ENCODE measurements at places on chromosomes 1 and 21.

DNA sequence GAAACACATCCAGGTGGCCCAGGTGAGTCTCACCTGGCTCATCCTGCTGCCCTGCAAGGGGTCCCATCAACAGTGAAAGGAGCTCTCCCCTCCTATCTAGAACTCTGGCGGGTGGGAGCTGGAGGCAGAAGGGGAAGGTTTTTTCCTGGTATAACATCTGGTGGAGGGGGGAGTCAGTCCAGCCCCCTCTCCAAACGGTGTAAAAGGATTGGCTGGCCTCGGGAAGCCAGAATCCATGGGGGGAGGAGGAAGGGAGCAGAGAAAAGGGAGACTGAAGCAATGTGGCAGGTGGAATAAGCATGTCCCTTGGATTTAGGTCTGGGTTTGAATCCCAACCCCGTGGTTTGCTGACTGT lies 1.2 kb upstream of the CAMK2N1 start:
- DNase-seq, result no peak

GRCh38 chr1:209999005-209999404 lies 61.0 kb downstream of the SYT14 start:
- no peak for DNase-seq

DNA sequence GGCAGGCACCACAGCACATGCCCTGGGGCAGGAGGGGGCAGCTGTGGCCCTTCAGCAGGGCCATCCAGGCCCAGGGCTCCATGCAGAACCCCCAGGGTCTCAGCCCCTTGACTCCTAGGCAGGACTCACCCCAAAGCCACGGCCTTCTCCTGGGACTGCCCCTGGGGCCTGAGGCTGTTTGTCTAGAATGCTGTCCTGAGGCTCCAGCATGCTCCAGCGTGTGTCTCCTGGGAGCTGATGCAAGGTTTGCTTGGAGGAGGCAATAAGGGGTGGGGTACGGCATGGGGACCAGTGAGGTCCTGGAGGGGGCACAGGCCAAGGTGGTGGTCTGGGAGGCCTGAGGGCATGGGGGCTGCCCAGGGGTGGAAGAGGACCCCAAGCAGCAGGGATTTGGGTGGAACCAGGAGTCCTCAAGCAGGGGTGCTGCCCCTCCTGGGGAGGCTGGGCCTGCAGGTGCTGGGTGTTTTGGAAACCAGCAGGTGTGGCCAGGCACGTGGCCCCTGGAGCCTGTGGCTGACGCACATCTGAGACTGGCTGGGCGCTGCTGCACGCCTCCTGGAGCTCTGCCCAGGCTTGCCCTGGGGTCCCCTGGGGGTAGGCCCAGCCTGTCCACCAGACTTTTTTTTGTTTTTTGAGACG lies 7.8 kb upstream of the CALML6 start:
- DNase-seq, result peak; percentile 43

- DNase-seq, result no peak
These were observed 4.4 kb upstream of the ACOT7 start for GRCh38 chr1:6397844-6398441.

GRCh38 chr1:228837817-228838716 lies 102.8 kb downstream of the RHOU start:
- no peak for DNase-seq

GRCh38 chr1:177044390-177044789 lies 120.1 kb downstream of the ASTN1 start:
- DNase-seq, result no peak

DNA sequence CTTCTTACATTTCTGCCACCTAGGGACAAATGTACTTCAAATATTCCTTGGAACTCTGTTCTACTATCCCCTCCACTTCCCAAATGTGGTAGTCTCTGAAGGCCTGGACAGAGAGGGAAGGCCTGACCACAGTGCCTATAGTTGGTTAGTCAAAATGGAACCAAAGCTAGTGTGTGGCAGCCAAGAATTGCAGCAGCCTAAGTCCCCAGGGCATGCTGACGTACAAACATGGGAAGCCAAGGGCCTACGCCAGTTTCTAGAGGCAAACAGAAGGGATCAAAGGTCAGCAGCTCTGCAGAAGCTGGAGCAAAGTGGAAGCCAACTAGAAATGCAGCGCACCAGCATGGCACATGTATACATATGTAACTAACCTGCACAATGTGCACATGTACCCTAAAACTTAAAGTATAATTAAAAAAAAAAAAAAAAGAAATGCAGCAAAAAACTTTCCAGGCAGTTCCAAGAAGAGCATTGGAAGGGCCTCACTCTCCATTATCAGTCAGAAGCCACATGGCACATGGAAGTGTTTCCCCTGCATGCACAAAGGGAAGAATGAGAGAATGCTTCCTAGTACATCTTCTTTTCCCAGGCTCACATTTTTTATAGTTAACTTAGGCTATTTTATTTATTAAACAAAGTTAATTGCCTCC lies 39.4 kb upstream of the GADD45A start:
- no peak for DNase-seq

GRCh38 chr1:19328486-19328885 lies 16.4 kb downstream of the SLC66A1 start:
- DNase-seq, result no peak

- DNase-seq, result no peak
These were observed 114.3 kb downstream of the NPHP4 start for GRCh38 chr1:5877683-5878530.

- no peak for DNase-seq
These were observed 51.0 kb downstream of the LPAR3 start for GRCh38 chr1:84841971-84842370.

DNA sequence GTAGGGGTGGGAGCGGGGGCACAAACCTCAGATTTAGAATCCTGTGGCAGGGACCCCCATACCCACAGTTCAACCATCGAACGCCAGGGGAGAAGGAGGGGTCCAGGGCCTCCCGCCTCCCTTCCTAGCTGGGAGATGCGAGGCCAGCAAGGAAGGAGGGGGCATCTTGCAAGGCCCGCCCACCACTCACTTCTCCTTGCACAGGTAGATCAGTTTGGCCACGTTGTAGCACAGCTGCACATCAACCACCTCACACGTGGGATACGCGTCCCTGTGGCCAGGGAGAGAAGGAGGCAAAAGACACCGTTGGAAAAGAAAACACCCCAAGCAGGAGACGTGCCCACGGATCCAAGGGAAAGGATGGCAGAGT lies 19.6 kb downstream of the TMEM63A start:
- no peak for DNase-seq

GRCh38 chr1:56433056-56433577 lies 146.2 kb downstream of the PLPP3 start:
- no peak for DNase-seq

DNA sequence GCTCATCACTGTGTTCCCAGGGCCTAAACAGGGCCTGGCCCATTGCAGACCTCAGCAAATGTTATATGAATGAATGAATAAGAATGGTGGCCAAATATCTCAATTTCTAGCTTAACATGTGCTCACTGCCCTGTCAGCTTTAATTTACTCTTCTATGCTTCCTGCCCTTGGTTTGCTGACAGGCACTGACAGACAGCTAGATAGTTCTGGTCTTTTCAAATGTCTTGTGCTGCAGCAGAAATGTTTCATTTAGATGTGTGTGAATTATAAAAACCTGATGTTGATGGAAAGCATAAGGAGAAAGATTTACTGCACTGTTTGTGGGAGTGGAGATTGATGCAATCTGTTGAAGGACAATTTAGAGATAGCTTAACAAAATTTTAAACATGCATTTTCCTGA lies 48.9 kb downstream of the LPAR3 start:
- DNase-seq, result no peak

GRCh38 chr1:208088319-208088718 lies 155.9 kb downstream of the PLXNA2 start:
- DNase-seq, result no peak

- no peak for DNase-seq
These were observed 115.7 kb downstream of the SLC5A9 start for GRCh38 chr1:48338257-48338656.

DNA sequence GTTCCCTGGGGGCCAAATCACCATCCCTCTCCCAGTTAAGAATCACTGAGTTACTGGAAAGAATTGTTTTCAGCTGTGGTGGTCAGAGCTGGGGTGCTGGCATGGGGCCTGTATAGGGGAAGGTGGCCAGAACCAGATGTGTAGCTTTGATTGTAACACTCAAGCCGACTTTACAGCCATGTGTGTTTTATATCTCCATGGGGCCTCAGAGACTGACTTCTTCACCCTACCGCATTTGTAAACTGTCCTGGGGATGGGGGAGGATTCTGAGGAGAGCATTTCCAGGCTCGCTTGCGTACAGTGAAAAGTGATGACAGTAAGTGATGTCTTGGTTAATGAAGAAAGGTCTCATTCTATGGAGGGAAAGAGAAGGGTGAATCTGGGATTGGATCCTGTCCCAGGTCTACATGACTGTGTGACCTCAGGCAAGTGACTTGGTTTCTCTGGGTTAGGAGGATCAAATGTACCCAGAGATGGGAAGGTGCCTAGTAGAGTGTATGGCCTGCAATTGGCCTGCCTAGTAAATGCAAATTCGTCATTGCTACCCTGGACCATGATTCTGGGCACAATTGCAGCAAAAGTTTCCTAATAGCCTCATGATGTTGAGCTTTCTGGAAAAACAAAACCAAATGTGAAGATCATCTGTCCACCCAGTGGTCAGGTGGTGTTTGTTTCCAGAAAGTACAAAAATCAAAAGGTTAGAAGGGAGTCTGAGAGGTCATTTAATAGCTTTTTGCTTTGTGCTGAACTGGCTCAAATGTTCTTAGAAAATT lies 49.7 kb upstream of the RCC2 start:
- no peak for DNase-seq

- no peak for DNase-seq
These were observed 195.5 kb upstream of the NCAM2 start for GRCh38 chr21:20802631-20803260.

DNA sequence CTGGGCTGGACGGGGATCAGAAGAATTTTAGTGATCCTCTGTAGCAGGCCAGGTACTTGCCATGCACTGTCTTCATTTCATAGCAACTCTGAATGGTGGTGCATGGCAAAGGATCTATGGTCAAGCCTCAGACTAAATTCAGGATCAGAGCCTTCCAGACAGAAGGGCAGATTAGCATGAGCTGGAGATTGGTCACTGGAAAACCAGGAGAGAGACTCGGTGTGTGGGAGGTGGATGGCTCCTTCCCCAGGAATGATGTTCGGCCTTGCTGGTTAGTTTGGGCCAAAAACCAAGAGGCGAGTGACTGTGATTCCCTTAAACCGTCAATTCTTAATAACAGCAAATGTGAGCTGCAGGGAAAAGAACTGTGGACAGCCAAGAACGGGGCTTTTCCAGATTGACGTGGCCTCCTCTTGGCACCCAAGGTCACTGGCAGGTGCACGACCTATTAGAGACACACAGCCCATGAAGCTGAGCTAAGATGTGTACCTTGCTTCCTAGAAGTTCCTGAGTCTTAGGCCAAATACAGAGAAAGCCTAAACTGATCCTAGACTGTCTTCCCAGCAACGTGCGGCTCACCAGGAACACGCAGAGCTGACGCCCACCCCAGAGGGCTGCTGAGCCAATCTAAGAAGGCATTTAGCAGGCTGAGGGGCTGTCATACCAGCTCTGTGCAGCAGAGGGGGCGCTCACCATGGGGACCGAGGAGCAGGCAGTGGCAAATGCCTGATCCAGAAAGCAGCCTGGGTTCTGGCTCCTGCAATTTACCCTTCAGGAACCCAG lies 18.5 kb downstream of the ALDH4A1 start:
- DNase-seq, result no peak

DNA sequence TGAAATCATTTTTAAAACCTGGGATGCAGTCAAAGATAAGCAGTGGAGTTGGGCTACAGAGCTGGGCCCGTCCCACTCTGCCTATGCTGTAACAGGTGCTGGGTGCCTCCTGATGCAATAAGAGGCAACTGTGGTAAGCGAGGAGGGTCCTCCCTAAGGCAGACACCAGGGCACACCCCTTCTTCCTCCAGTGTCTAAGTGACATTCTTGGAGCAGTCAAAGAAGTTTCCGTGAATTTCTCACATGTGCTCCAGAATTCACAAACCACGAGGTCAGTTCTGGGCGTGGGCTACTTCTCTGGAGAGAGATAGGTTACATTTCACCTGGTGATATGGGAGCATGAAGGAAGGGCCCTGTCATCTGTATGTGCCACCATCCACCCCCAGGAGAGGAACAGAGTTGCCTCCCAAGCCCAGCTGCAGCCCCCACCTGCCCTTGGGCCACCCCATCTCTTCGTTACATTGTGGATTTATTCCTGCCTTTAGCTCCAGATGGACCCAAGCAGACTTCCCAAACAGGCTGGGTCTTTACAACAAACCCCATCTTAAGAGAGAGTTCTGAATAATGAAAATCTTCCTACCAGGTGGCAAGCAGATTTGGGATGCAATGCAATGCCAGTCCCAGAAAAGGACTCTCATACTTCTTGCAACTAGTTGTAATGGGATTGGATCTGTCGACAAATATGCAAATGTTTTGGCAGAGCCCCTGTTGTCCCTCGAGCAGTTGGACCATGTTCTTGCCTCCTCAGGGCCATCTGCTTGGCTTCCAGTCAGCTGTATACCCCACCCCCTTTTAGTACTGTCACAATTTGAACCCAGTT lies 82.5 kb upstream of the CNTN2 start:
- no peak for DNase-seq

- DNase-seq, result no peak
These were observed 43.4 kb downstream of the HSD3B1 start for GRCh38 chr1:119550381-119550780.

DNA sequence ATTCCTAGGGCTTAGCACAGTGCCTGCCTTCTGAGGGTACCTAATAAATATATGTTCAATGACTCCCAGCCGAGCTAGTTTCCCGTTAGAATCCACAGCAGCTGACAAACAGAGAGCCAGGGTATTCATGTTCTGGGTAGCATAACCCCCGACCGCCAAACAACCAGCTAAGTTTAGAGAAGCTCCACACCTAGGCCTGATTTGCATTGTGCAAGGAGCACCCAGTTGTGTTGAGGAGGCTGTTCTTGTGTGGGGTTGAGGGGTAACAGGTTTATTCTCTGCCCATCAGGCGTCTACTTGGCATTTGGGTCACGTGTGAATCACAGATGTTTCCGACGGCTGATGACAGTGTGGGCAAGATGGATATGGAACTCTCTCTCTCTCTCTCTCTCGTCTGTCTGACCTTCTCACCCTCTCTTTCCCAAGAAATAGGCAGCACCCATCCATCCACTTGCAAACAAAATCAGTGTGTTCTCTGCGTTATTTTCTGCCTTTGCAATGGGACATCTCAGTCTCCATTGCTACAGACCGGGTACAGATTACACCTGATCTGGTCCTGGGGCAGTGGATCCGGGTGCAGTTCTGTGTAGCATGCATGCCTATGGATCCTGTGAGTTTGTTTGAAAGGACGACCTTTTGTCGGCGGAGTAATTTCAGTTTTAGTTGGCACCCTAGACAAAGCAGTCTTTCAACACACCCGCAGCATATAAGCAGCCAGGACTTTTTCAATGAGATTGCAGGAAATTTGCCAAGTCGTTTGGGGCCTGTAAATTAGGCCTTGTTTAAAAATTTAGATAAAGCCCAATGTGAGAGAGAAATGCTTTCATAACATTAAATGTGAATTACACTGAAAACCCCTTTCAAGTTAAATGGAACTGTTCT lies 29.4 kb downstream of the KAZN start:
- DNase-seq, result no peak

Measured in NCI-H1436 treated with DMSO at 0.1 percent for 48 hours (cell line).